Fibroblast of skin of left quadriceps (primary cell): ENCODE measurements at places on chromosomes 4 and X.

DNA sequence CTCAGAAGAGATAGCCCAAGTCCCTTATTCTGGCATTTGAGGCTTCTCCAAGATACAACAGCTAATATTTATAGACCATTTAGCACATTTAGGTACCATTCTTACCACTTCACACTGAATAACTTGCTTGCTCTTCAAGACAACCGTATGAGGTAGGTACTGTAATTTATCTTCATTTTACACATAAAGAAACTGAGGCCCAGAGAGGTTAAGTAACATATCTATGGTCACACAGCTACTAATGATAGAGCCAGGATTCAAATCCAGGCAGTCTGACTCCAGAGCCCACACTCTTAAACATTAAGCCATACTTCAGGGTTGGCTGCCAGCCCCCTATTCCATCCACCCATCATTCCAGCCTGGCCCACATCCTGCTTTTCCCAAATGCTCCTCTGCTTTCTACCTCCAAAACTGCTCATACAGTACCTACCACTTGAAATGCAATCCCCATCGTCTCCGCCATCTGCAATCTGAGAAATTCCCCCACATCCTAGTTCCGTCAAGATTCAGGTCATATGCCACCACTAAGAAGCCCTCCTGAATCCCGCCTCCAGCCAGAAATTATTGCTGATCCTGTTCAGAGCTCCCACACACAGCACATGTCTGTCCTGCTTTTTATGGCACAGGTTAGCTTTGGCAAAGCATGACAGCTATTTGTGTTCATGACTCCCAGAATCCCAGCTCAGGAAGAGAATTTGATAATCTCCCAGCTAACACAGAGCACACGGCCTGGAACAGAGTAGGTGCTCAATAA is 23.5 kb downstream of the IQSEC2 start:
- DNase-seq, result no peak

DNA sequence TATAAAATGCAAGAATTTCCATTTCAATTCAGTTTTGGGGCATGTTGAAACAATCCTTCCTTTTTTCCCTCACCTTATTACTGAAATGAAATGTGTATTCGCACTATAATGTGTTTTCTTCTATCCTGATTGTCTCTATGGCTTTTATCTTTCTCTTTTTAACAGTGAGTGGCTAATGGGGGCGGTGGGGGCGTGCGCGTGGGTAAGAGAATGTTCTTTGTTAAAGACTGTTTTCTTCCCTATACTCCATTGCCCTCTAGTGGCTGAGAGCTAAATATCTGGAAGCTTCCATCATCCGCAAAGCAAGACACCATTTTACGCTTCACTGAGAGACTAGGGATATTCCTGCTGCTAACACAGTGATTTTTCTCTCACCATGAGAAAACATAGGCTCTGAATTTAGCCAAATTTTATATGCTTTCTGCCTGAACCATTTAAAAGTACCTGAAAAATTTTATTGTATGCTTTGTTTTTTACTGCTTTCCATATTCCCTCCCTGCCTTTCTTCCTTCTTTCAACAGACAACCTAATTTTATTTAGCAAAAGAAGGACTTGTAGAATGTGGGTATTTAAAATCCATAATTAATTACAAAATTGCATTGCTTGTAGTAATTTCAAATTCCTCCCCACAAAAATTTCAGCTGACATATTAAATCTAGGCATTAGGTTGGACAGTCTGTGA is 194.0 kb downstream of the GASK1B start:
- peak; percentile 45 for DNase-seq

DNA sequence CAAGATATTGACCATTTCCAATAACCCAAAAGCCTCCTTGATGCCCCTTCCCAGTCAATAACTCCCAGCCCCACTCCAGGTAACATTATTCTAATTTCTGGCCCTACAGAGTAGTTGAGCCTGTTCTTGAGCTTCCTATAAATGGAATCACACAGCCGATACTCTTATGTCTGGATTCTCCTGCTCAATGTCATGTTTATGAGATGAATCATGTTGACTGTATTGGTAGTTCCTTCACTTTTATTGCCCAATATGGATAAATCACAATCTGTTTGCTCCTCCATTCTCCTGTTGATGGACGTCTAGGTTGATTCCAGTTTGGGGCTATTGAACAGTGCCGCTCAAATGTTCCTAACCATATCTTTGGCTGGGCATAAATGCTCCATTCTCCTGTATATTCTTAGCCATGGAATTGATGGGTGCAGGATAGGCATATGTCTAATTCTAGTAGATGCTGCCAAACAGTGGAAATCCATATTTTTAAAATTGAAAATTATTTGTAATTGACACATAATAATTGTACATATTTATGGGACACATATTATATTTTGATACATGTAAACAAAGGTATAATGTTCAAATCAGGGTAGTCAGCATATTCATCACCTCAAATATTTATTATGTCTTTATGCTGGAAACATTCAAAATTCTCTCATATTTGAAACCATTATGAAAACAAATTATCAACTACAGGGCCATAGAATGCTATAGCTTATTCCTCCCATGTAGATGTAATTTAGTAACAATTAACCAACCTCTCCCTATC is 40.5 kb upstream of the SLC2A9 start:
- peak; percentile 10 for DNase-seq

- no peak for DNase-seq
These were observed 134.3 kb upstream of the VCX2 start for GRCh38 chrX:8305350-8305749.

DNA sequence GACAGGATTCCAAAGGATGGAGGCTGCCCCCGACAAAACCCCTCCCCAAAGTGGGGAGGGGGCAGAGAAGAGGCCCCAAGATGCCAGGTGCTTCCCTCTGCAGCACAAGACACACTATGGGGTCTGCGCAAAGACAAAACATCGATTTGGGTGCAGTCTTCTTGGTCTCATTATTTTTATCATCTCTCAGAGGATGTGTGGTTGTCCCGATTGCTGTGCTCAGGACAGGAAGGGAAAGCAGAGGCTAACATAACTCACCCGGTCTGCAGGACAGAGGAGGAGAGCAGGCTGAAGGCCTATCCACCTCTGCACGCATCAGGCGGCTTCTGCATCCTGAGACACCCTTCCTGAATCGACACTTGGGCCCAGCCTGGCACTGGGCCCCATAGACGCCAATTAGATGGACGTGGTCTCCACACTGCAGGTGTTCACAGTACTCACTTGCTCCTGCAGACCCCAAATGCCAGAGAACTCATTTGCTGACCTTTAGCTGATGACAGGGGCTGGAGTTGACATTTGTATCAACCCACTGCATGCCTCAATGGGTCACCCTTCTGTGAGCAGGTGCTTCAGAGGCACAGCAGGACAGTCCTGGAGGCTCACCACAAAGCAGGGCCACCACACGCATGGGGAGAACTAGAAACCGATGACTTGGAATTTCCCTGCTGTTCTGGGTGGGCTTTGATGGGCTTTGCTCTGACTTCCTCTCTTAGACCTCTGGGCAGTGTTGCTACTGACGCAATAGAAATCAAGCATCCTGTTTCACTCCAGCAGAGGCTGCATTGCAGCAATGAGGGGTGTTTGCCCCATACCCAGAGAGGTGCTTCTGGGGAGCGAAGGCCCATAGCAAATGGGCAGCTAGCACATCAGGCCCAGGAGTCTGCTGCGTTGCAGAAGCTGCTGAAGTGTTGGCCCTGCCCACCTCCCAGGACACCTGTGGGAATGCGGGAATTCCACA is 96.3 kb upstream of the ENPP6 start:
- DNase-seq, result no peak

- no peak for DNase-seq
These were observed 48.0 kb upstream of the TMEM131L start for GRCh38 chr4:153418121-153418520.

GRCh38 chr4:151219091-151219490 is 57.9 kb upstream of the PRSS48 start:
- DNase-seq, result no peak

- DNase-seq, result peak; percentile 22
These were observed 210 bp upstream of the SMIM10L2A start for GRCh38 chrX:135421537-135421931.

GRCh38 chr4:1326751-1327525 is 20.1 kb upstream of the UVSSA start:
- DNase-seq, result no peak

DNA sequence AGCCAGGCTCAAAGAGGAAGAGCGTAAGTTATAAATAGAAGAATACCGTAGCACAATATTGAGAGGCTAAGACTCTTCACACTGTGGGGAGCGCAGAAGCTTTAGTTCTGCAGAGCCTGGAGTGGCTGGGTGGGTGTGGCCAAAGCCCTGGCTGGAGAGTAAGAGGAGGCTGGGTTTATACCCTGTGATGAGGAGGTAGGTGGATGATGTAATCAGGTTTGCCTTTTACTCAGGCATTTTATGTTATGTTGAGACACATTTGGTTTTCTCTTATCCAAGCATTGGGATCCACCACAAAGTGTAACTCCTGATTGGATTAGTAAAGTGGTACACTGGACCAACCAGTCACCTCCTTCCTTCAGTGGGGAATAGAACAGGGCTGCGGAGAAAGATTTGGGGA is 13.9 kb downstream of the CDS1 start:
- no peak for DNase-seq

GRCh38 chr4:23006756-23007155 is 314.0 kb downstream of the GBA3 start:
- peak; percentile 75 for DNase-seq

DNA sequence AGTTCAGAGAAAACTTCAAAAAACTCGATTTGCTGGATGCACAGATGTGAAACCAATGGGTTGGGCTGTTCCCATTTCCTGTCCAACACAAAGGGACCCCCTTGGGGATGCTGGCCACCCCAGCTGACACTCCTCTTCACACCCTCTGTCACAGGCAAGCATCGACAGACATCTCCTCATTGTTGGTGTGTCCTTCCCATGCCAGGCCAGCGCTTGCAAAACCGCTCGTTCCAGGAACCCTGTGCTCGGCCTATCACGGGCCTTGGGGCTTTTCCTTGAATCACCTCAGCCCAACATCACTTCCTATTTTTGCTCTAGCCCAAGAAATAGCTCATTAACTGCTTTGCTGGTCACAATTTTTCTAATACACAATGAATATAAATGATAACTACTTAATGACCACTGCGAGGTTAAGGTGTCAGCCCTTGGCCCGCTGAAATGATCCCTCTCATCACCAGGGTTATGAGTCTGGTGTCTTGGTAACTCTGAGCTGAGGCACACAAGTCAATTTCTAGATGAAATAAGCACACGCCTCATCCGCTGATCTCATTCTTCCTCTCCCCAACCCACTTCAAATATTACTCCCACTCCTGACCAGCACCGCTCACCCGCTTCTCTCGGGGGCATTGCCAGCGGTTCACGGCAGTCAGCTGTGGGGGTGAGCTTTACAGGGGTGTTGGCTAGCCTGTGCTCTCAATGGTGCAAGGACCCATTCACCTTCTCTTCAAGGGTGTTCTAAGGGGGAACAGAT is 32.3 kb downstream of the BCOR start:
- DNase-seq, result no peak

DNA sequence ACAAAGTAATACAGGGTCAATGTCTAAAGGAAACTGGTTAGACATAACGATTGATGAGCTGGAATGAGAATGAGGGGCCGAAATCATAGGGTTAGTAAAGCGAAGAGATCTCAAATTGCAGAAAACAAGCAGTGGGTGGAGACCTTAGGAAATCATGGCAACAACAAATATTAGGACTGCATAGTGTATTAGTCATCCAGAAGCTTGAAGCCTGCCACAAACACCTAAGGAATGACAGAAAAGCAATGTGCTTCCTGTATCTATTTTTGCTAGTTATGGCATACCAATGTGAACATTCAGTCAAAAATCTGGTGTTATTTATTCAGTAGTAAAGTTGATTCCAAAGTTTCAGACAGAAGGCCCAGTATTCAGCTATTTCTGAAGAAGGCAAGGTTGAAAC is 410.9 kb upstream of the CT83 start:
- peak; percentile 29 for DNase-seq

DNA sequence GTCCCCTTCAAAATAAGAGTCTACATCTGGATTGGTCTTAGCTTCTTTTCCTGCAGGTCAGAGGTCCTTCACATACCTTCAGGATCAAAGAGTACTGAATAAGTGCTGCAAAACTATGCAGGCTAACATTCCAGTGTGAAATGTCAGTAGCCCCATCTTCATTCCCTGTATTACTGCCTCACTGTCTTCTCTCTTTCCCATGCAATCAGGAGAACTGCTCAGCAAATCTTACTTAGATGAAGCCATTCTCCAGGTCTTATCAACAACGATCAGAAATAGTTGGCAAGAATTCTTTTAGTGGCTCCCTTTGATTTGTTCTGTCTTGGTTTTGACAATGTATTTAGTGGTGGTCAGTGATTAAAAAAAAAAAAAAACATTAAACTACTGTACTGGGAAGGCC is 26.0 kb upstream of the IQCM start:
- no peak for DNase-seq
